T-helper 1 cell (primary cell): ENCODE measurements at places on chromosomes 7 and 10.

- no peak for DNase-seq
These were observed 148.6 kb downstream of the IMMP2L start for GRCh38 chr7:111413739-111414138.

- no peak for DNase-seq
These were observed 25.8 kb upstream of the SH2B2 start for GRCh38 chr7:102260856-102261255.

GRCh38 chr10:60141896-60142559 lies 235.7 kb upstream of the CCDC6 start:
- no peak for DNase-seq

- no peak for DNase-seq
These were observed 439.2 kb upstream of the KLF6 start for GRCh38 chr10:4224178-4224577.

DNA sequence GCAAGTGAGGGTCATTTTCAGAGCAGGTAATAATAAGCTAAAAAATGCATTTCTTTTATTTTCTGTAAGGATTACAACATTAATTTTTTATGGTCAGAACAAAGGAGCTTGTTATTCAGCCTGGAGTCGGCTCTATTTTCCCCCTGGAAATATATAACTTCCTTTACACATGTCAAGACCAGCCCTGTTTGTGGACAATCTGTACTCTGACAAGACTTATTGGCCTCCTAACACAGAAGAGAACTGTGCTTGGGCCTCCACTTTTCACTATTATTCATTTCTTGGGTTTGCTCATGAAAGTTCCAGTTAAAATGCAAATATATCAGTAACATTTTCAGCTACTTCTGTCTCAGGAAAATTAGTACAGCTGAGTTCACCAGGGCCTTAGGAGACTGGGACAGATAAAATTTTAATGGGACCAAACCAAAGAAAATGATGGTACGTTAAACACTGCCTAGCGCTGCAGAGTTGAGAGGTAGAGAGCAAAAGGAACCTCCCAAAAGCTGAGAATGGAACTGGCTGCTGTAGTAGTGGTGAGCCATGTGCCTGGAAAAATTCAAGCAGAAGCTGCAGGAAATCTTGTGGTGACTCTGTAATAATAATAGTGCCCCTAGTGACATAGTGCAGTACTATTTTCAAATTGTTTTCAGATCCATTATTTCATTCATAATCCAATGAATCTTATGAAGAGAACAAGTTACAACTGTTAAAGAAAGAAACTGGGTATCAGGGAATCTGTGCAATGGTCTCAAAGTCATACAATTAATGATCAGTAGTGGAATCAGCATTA lies 227.2 kb upstream of the KIAA1217 start:
- no peak for DNase-seq

GRCh38 chr7:131769241-131769640 lies 212.8 kb upstream of the PODXL start:
- no peak for DNase-seq
